ENCODE measurements at places on chromosomes 12 and 14.

DNA sequence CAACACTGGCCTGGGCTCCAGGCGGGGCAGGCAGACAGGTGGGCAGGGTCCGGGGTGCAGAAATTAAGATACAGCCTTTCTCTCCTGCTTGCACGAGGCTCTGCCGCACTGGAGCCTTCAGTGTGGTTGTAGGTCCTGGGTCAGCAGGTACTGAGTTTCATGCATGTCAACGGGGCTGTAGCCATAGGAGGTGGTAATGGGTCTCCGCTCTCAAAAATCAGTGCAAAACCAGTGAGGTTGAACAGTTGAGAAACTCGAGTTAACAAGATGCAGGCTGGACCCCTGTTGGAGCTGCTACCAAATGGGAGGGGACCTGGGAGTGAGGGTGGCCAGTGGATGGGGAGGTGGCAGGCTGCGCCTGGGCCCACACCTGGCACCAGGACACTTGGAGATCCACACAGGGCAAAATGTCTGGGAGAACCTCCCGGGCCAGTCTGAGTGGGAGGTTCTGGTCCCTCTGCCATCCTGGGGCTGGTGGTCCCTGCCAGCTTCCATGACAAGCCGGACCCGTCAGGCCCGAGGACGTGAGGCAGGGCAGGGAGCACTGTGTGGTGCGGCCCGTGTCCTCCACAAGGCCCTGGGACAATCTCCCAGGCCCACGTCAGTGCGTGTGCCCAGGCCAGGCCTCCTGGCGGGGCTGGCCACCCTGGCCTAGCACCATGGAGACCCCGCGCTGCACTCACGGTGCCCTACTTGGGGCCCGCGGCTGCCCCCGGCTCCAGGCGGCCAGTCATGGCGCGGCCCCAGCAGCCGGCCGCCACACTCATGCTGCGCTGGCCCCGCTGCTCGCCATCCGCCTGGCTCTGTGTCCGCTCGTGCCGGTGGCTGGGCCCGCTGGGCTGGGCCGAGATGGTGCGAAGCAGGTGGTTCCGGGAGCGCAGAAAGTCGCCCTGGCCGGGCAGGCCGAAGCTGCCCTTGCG is 5.1 kb downstream of the ARL6IP4 start:
- no peak for DNase-seq

- peak; percentile 10 for DNase-seq
Measured at GRCh38 chr12:62817556-62818271, 117.2 kb downstream of the PPM1H start.

DNA sequence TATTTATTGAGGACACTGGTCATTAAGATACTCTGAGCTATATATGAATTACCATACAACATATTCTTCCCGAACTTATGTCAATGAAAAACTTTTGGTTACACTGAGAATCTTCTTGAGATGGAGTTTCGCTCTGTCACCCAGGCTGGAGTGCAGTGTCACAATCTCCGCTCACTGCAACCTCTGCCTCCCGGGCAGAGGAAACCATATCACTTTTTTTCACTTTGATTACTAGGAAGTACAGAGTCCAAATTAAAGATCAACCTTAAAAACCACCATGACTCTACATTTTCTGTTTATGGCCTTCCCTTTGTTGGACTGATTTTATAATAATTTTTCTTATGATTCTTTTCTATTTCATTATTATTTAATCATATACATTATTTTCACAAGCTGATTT is 336.5 kb downstream of the FSCB start:
- no peak for DNase-seq

- DNase-seq, result no peak
Measured at GRCh38 chr14:73502017-73502619, 11.4 kb downstream of the RIOX1 start.

DNA sequence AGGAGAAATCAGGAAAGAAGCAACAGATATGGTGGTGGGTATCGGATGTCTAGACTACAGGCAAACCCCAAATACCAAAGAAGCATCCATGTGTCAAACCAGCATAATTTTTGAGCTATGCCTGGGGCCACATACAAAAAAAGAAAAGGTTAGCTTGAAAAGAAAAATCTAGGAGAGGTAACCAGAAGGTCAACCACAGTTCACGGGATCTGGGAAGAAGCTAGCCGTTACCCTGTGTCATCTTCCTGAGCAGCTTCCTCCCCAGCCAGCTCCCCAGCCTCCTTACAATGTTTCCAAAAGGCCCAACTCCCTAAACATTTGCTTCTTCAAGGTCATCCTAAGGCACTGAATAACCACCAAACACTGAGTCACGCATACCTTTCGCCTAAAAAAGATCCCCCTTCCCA is 3.1 kb downstream of the SINHCAF start:
- no peak for DNase-seq

- no peak for DNase-seq
Measured at GRCh38 chr14:101405171-101405883, 156.0 kb upstream of the DIO3 start.

GRCh38 chr12:32290411-32290810 is 108.9 kb upstream of the FGD4 start:
- DNase-seq, result peak; percentile 49

DNA sequence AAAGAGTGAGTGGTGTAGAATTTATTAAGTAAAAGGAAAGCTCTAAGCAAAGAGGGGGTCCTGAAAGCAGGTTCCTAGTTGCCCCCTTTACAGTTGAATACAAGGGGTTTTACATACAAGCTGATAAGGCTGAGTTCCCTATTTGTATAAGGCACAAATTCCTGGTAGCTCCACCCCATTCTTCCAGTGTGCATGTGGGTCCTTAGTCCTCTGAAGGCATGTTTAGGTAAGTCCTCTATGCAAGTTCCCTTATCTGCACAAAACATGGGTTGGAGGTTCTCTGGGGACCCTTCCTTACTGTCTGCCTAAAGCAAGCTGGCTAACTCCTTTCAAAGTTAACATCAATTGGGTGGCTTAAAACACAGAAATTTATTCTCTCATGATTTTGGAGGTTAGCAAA is 2.9 kb upstream of the FAR2 start:
- no peak for DNase-seq

GRCh38 chr14:20781803-20782202 is 735 bp downstream of the RNASE6 start:
- DNase-seq, result no peak

DNA sequence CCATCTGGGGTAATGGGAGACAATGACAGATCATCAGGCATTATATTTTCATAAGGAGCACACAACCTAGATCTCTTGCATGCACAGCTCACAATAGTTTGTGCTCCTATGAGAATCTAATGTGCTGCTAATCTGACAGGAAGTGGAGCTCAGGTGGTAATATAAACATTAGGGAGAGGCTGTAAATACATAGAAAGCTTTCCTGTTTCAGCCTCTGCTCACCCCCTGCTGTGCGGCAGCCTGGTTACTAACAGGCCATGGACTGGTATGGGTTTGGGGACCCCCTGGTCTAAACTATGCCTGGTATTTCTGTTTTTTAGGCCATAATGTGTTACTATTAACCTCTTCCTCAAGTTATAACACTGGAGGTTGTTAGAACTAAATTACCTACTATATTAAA is 1373.7 kb downstream of the LRFN5 start:
- no peak for DNase-seq

All from GM03348 (cell line).